Endothelial cell of umbilical vein (primary cell): ENCODE measurements at places on chromosomes 2 and 18. TPM values are rescaled to one million over a fixed set of nuclear protein-coding genes. Genes with fewer than 3 reads are reported as not detected.

GLI2 gene
- 0.13 and 0.51 TPM in 2 replicates for total RNA-seq

DLGAP1 gene
- 0.81 TPM in 1 of 2 replicates, not detected in the other for total RNA-seq

CDK15 gene
- not detected in 2 replicates for total RNA-seq

HOXD12 gene
- total RNA-seq: not detected in 2 replicates

EGR4 gene
- total RNA-seq: not detected in 2 replicates

FECH gene
- 27.9 and 33.3 TPM in 2 replicates for total RNA-seq

DSC2 gene
- total RNA-seq: not detected in 2 replicates

TRIM54 gene
- 0.42 and 0.51 TPM in 2 replicates for total RNA-seq

SP100 gene
- total RNA-seq: 90.6 and 108 TPM in 2 replicates

NCKAP5 gene
- total RNA-seq: 3.0 and 3.3 TPM in 2 replicates

ELP2 gene
- total RNA-seq: 74.8 and 90.5 TPM in 2 replicates

GCG gene
- total RNA-seq: not detected in 2 replicates

CCDC74A gene
- total RNA-seq: 6.8 and 7.0 TPM in 2 replicates

CSRNP3 gene
- not detected in 2 replicates for total RNA-seq

KCNG2 gene
- total RNA-seq: not detected in 2 replicates

SOCS6 gene
- 13.2 and 15.0 TPM in 2 replicates for total RNA-seq

ICA1L gene
- total RNA-seq: 3.7 and 4.1 TPM in 2 replicates

SYT4 gene
- total RNA-seq: not detected in 2 replicates

LCT gene
- 0.07 TPM in 1 of 2 replicates, not detected in the other for total RNA-seq

TGFA gene
- total RNA-seq: 0.12 and 0.22 TPM in 2 replicates

ZSWIM2 gene
- not detected in 2 replicates for total RNA-seq

HAAO gene
- total RNA-seq: 0.60 and 0.82 TPM in 2 replicates

TUBA3E gene
- not detected in 2 replicates for total RNA-seq

PLCL1 gene
- total RNA-seq: 3.4 and 5.1 TPM in 2 replicates

BARD1 gene
- 14.7 and 17.6 TPM in 2 replicates for total RNA-seq

KCNS3 gene
- total RNA-seq: 1.5 and 2.4 TPM in 2 replicates

REG3G gene
- total RNA-seq: not detected in 2 replicates

CHRND gene
- not detected in 2 replicates for total RNA-seq

ARHGEF33 gene
- total RNA-seq: 0.12 and 0.18 TPM in 2 replicates

EHD3 gene
- total RNA-seq: 10.7 and 12.1 TPM in 2 replicates

LIMS3 gene
- total RNA-seq: 9.4 and 17.8 TPM in 2 replicates

PLCD4 gene
- total RNA-seq: 1.4 and 3.1 TPM in 2 replicates

SH3BP4 gene
- total RNA-seq: 100.0 and 105 TPM in 2 replicates

INPP5D gene
- 43.3 and 46.6 TPM in 2 replicates for total RNA-seq

CNGA3 gene
- total RNA-seq: not detected in 2 replicates

KCNJ13 gene
- total RNA-seq: not detected in 2 replicates
